ENCODE measurements at places on chromosomes 6 and 20.

GRCh38 chr6:160439751-160440150, 91.6 kb downstream of the SLC22A3 start:
- H3K36me3 ChIP-seq: no peaks in the 10 kb centered on the region
- H3K4me3 ChIP-seq: no peak overlapping the region
- H3K27me3 ChIP-seq: no peaks in the 10 kb centered on the region
- DNase-seq: no peak

DNA sequence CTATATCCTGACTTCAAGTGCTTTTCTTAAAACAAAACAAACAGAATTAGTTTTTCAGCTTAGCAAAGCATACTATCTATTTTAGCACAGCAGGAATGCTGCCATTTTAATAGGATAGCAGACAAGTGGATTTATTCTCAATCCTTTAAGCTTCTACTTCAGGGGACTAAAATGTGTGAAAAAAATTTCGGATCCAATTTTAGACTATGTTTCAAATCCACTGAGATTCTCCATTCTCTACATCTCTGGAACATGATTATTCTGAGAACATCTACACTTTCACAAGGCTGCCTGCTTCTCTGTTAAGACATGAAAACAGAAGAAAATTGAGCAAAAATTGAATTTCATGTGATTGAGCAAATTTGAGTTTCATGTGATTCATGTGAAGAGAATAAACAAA, 1321.3 kb downstream of the HACE1 start:
- H3K27me3 ChIP-seq: no peaks in the 10 kb centered on the region
- no peak overlapping the region for H3K4me3 ChIP-seq
- DNase-seq: no peak

DNA sequence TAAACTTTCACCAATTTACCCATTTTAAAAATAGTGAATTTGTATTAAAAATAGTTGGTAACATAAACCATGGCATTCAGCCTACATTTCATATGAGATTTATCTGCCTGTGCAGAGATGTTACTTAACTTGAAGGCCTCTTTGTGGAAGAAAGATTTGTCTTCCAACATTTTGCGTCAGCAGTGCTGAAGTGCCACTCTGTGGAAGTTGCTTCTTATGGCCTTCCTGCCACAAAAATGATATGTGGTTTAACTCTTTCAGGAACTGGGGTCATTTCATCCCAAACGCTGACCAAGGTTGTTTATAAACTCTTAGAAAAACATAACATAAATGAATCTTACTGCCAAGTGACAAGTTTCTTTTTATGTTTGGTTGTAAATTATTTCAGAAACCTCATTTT, 246.8 kb downstream of the ARID1B start:
- no peak for DNase-seq
- H3K27me3 ChIP-seq: no peaks in the 10 kb centered on the region
- H3K4me3 ChIP-seq: no peak overlapping the region
- peaks cover 50% of the 10 kb centered on the region for H3K4me1 ChIP-seq
- H3K36me3 ChIP-seq: no peaks in the 10 kb centered on the region

- no peaks in the 10 kb centered on the region for H3K4me1 ChIP-seq
- H3K4me3 ChIP-seq: no peak overlapping the region
- DNase-seq: no peak
- no peak overlapping the region for H3K27ac ChIP-seq
- H3K27me3 ChIP-seq: no peaks in the 10 kb centered on the region
- H3K36me3 ChIP-seq: peaks cover 21% of the 10 kb centered on the region
These were observed 49.6 kb upstream of the SLC22A1 start for GRCh38 chr6:160071805-160072690.

DNA sequence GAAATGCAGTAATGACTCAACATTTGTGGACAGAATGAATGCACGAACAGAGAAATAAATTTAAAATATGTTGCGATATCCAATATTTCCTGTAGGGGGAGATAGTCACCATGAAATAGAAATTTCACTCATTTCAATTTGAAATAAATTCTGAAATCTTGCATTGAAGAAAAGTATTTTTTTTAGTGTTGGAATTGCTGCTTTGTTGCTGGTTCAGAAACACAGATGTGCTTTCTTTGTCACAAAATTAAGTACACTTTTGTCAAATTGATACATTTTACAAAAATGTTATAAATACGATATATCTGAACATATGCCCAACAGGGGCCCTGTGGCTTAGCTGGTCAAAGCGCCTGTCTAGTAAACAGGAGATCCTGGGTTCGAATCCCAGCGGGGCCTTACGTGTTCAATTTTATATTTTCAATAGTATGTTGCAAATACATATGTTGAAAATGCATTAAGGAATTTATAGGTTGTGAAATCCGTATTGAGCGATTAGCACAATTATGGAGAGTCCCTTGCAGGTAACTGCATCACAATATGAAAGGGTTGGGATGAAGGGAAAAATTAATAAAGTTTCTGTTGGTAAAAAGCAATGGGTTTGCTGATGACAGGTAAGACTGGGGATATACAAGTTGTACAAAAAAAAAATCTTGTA, 85.4 kb upstream of the PRSS16 start:
- H3K27me3 ChIP-seq: no peaks in the 10 kb centered on the region
- peaks cover 15% of the 10 kb centered on the region for H3K4me1 ChIP-seq
- no peak overlapping the region for H3K27ac ChIP-seq
- DNase-seq: no peak

GRCh38 chr6:105781248-105781647, 304.9 kb upstream of the PRDM1 start:
- H3K4me3 ChIP-seq: no peak overlapping the region
- H3K36me3 ChIP-seq: no peaks in the 10 kb centered on the region
- no peak for DNase-seq
- H3K4me1 ChIP-seq: peaks cover 4% of the 10 kb centered on the region
- H3K27me3 ChIP-seq: no peaks in the 10 kb centered on the region
- peak overlapping the region; percentile 87 for H3K27ac ChIP-seq

DNA sequence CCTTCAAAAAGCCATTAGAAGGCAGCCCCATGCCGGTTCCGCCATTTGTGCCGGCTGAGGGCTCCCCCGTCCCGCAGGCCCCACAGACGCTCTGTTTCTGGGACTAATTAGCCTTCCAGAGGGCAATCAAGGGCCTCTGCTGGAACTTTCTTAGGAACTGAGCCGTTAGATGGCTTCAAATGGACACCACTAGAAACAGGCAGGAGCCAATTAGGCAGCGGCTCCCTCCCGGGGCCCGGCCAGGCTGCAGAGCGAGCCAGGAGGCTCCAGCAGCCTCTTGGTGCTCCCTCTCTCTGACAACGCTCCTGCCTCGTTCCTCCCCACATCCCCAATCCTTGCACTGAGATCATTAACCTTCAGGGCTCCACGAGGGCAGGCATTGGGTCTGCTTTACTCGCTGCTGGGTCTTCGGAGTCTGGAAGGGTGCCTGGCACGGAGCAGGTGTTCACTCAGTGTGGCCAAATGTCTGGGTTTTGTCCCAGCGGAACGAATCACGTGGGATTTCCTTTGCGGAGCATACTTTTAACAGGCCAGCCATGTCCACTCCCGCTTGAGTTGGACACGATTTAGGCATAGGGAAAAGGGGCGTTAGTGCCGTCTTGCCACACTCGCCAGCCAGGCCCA, 98.3 kb downstream of the TMEM242 start:
- peak overlapping the region; percentile 76 for H3K27ac ChIP-seq
- H3K27me3 ChIP-seq: no peaks in the 10 kb centered on the region
- H3K4me1 ChIP-seq: peaks cover 29% of the 10 kb centered on the region
- no peak overlapping the region for H3K4me3 ChIP-seq

DNA sequence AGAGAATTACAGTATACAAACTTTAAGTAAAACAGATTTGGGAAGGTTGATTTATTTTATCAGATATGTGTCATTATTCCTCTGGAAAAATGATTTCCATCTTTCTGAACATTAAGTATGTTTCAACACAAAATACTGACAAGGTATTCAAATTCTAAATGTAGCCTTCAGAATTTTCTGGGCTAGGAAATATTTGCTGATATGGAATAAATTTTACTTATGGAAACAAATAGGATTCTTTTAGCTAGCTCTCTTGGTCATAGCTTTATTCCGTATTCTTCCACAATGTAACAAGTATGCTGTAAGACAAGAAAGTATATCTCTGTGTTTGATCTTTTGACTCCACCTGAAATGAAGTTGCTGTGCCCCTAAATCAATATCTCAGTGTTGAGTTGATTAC, 1125.2 kb upstream of the CITED2 start:
- H3K27ac ChIP-seq: no peak overlapping the region
- no peak overlapping the region for H3K4me3 ChIP-seq
- no peak for DNase-seq
- no peaks in the 10 kb centered on the region for H3K27me3 ChIP-seq

- peaks cover 67% of the 10 kb centered on the region for H3K4me1 ChIP-seq
- peak overlapping the region; percentile 79 for H3K27ac ChIP-seq
- no peak for DNase-seq
These were observed 48.1 kb upstream of the MYL9 start for GRCh38 chr20:36493051-36493800.

GRCh38 chr20:5024103-5024502, 22.8 kb upstream of the SLC23A2 start:
- DNase-seq: no peak
- H3K36me3 ChIP-seq: no peaks in the 10 kb centered on the region
- no peaks in the 10 kb centered on the region for H3K4me1 ChIP-seq
- no peak overlapping the region for H3K27ac ChIP-seq
- H3K27me3 ChIP-seq: no peaks in the 10 kb centered on the region

DNA sequence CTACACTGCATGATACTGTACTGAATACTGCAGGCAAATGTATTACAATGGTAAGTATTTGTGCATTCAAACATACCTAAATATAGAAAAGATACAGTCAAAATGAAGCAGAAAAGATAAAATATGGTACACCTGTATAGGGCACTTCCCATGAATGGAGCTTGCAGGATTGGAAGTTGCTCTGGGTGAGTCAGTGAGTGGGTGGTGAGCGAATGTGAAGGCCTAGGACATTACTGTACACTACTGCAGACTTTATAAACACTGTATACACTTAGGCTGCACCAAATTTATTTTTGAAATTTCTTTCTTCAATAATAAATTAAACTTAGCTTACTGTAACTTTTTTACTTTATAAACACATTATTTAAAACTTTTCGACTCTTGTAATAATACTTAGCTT, 213.1 kb downstream of the ATXN1 start:
- no peaks in the 10 kb centered on the region for H3K27me3 ChIP-seq
- H3K4me3 ChIP-seq: no peak overlapping the region
- no peaks in the 10 kb centered on the region for H3K4me1 ChIP-seq
- H3K27ac ChIP-seq: no peak overlapping the region

DNA sequence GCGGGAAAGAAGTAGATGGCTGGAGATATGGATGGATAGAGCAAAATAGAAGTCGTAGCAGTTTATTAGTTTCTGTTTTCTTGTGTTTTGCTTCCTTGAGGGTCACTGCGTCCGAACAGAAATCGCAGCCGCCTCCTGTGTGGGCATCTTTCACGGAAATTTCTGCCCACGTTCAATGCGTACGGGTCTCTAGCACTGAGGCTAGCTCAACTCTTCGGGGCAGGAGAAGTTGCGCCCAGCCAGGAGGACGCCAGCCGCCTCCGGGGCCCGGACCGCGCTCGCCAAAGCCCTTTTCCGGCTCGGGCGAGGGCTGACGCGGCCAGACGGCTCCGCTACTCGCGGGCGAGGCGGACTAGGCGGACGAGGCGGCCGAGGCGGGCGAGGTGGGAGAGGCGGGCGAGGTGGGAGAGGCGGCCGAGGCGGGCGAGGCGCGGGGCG, 814 bp downstream of the TFAP2B start:
- DNase-seq: no peak
- peak overlapping the region; percentile 96 for H3K27ac ChIP-seq
- H3K4me1 ChIP-seq: peaks cover 12% of the 10 kb centered on the region
- no peaks in the 10 kb centered on the region for H3K27me3 ChIP-seq

DNA sequence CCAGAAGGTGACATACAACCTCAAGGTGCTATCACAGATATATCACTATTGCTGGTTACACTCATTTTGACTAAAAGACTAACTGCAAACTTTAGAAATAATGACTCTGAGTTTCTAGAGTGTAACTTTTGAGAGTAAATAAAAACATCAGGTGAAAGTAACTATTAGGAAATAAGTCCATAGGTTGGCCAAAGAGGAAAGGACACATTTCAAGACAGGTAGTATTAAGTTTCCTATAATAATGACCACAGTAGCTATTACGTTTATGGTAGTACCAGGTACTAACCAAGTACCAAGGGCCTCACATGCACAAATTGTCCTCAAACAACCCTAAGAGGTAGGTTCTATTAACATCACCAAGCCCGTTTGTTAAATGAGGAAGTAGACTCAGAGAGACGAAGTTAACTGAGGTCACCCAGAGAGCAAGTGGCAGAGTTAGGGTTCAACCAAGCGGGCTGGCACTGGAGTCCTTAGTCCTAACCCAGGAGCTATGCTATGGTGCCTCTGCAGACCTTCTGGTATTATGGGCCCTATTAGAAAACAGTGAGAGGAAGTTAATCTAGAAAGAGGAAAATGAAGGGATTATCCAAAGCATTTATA, 36.8 kb downstream of the HEBP2 start:
- H3K27ac ChIP-seq: no peak overlapping the region
- no peaks in the 10 kb centered on the region for H3K36me3 ChIP-seq
- no peak for DNase-seq
- no peak overlapping the region for H3K4me3 ChIP-seq

DNA sequence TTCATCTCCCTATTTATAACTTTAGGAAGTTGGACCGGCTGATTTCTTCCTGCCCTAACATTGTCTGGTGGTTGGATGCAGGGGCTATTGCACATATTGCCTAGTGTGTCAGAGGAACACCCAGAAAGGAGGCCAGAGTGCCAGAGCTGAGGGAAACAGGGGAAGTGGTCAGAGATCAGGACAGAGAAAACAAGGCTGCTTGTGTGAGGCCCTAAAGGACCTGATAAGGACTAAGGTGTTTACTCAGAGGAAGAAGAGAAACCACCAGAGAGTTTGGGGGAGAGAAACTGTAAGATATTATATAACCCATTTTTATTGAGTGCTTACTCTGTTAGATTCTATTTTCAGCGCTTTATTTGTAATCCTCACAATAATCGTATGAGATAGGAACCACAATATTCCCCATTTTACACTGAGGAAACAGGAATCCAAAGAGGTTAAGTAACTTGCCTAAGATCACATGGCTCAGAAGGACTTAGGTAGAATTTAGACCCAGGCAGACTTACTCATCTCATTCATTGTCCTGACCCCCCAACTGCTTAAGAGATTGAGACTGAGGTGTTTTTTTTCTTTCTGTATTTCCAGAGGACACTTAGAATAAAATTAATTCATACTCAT, 54.0 kb upstream of the REV3L start:
- no peaks in the 10 kb centered on the region for H3K27me3 ChIP-seq
- H3K36me3 ChIP-seq: no peaks in the 10 kb centered on the region
- no peak overlapping the region for H3K4me3 ChIP-seq
- no peak for DNase-seq
- peaks cover 24% of the 10 kb centered on the region for H3K4me1 ChIP-seq
- H3K27ac ChIP-seq: no peak overlapping the region
